ENCODE measurements at places on chromosomes 1 and 21. TPM values are rescaled to one million over a fixed set of nuclear protein-coding genes. Genes with fewer than 3 reads are reported as not detected.

OR2L8 gene
- total RNA-seq, result not detected

GJA5 gene
- 0.55 TPM for total RNA-seq

DUSP10 gene
- 1.6 TPM for total RNA-seq

PADI2 gene
- not detected for total RNA-seq

BMP8A gene
- 0.44 TPM for total RNA-seq

AMY1A gene
- total RNA-seq, result not detected

C8B gene
- not detected for total RNA-seq

MAN1C1 gene
- 0.85 TPM for total RNA-seq

PTGFR gene
- total RNA-seq, result 0.14 TPM

KPRP gene
- total RNA-seq, result not detected

FAM163A gene
- not detected for total RNA-seq

GBP4 gene
- 7.6 TPM for total RNA-seq

SPAG17 gene
- total RNA-seq, result not detected

HPCAL4 gene
- total RNA-seq, result not detected

DDX20 gene
- 15.9 TPM for total RNA-seq

MROH9 gene
- not detected for total RNA-seq

IGSF5 gene
- total RNA-seq, result not detected

L1TD1 gene
- not detected for total RNA-seq

AVPR1B gene
- total RNA-seq, result not detected

ALPL gene
- 0.30 TPM for total RNA-seq

PGLYRP3 gene
- total RNA-seq, result not detected

MYCL gene
- total RNA-seq, result 2.1 TPM

ERICH3 gene
- not detected for total RNA-seq

APOBEC4 gene
- total RNA-seq, result not detected

FMO4 gene
- 0.16 TPM for total RNA-seq

FMO5 gene
- total RNA-seq, result 0.60 TPM

AIM2 gene
- not detected for total RNA-seq

DUSP23 gene
- 126 TPM for total RNA-seq

AKR7A3 gene
- total RNA-seq, result 0.49 TPM

WNT4 gene
- total RNA-seq, result not detected

MEGF6 gene
- 47.4 TPM for total RNA-seq

CMPK1 gene
- total RNA-seq, result 79.6 TPM

CLCA1 gene
- total RNA-seq, result not detected

FAM72D gene
- 3.3 TPM for total RNA-seq

PAX7 gene
- total RNA-seq, result not detected

DEPDC1 gene
- total RNA-seq, result 30.4 TPM

CFHR2 gene
- total RNA-seq, result not detected

OR2L3 gene
- total RNA-seq, result not detected

SPRR2A gene
- not detected for total RNA-seq

RNU1-4 gene
- 1,319 TPM for total RNA-seq

CSMD2 gene
- not detected for total RNA-seq

CRP gene
- not detected for total RNA-seq

ASPM gene
- total RNA-seq, result 55.1 TPM

CAMSAP2 gene
- 45.5 TPM for total RNA-seq

BLACAT1 gene
- total RNA-seq, result not detected

Data from endothelial cell of umbilical vein (primary cell).